Cardiac fibroblast (primary cell): ENCODE measurements at places on chromosomes 1 and 21.

DNA sequence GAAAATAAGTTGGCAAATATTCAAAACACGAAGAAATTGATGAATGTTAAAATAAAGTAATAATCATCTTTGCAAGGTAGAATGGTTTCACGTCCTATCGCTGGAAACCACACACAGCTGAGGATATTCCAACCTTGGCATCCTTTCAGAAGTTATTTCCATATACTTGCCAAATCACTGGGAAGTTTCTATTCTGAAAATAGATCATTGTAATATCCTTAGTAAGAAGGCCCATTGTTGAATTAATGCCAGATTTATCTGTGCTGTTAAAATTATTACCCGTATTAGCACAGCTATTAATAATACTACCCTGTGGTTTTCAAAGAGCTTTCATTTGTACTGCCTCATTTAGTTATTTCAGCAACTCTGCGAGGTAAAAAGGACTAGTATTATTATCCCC is 81.1 kb downstream of the OLFM3 start:
- no peak for DNase-seq

- peak; percentile 24 for DNase-seq
Observed at GRCh38 chr1:116001739-116002487, 25.6 kb downstream of the SLC22A15 start.

DNA sequence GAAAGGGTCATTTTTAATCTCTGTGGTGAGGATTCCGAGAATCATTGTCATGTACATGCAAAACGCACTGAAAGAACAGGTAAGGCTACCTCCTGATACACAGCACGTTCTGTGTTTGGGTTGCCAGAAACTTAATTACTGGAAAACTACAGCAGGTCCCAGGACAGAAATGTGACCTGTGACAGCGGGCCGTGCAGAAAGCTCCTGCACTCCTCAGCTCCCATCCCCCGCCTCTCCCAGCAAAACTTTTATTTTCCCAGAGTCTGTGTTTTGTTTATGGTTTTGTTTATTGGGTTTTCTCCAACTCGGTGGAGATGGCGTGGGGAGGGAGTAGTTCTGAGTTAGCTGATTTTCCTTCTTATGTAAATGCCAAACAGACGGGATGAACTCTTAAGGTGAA is 44.7 kb downstream of the SLC44A3 start:
- DNase-seq: no peak

GRCh38 chr1:182408435-182409075 is 8.1 kb upstream of the TEDDM1 start:
- no peak for DNase-seq

DNA sequence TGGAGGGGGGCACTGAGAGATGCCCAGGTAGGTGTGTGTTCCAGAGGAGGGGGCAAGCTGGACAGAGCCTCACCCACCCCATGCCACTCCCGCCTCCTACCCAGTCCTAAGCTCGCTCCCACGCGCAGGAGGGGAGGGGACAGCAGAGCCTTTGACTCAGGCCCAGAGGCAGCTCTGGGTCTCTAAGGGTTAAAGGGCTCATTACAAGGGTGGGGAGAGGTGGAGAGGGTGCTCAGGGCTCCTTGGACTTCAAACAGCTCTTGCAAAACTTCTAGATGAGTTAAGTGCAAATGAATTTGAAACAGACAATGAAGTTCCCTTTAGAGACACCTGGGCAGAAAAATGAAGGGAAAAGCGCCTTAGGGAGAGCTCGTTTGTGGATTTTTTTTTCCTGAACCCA is 104.2 kb upstream of the CASZ1 start:
- no peak for DNase-seq

DNA sequence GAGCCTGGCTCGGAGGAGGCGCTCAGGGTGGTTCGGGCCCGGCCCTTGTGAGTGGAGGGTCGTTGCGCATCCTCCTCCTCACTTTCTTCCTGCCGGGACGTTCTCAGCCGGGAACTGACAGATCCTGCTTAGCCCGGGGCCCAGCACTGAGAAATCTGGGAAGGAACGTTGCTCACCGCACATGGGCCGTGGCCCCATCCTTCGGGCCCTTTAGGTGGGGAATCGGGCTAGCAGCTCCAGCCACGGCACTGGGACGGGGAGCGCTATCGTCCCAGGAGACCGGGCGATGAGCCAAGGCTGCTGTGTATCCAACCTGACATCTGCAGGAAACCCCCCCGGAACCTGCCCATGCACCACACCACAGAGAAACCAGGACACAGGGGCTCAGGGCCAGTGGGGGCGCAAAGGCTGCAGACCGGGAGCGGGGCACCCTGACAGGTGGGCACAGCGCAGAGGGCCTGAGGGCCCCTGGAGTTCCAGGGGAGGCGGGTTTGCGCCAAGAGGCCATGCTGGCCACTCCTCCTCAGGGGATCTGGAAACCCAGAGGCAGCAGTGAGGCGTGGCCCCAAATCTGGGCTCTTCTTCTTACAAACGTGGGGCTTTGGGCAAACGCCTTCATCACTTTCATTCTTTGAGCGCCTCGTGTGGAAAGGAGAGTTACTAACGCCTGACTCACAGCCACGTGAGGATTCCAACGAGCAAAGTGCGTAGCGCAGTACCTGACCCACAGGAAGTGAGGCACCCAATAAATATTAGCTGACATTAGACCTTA is at the start of gene SH2D5:
Gene SH2D5 (minus strand): TSS at position 116 of the 772 bp plus-strand sequence. CDS start 4,659 bp downstream, outside the sequence.
- DNase-seq: peak; percentile 99

GRCh38 chr1:91894036-91894761 is 8.2 kb upstream of the TGFBR3 start:
- no peak for DNase-seq

GRCh38 chr1:59025201-59025600 is 241.4 kb upstream of the JUN start:
- DNase-seq: no peak

- no peak for DNase-seq
Observed at GRCh38 chr1:244230470-244230869, 179.4 kb downstream of the ZBTB18 start.

GRCh38 chr21:38825269-38825668 is 19.5 kb downstream of the ETS2 start:
- no peak for DNase-seq

GRCh38 chr1:246860401-246860800 is 71.3 kb downstream of the AHCTF1 start:
- DNase-seq: peak; percentile 33

DNA sequence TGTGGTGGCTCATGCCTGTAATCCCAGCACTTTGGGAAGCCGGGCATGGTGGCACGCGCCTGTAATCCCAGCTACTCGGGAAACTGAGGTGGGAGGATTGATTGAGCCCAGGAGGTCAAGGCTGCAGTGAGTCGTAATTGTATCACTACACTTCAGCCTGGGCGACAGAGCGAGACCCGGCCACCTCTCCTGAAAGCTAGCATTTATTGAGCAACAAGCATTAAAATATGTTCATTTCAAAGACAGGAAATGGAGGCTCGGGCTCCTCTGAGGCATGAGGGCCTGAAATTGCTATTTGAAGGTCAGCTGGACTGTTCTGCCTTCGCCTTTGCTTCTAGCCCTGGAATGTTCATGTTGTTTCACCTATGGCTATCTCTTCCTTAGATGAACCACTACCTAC is 34.5 kb downstream of the SPATA21 start:
- DNase-seq: peak; percentile 38

DNA sequence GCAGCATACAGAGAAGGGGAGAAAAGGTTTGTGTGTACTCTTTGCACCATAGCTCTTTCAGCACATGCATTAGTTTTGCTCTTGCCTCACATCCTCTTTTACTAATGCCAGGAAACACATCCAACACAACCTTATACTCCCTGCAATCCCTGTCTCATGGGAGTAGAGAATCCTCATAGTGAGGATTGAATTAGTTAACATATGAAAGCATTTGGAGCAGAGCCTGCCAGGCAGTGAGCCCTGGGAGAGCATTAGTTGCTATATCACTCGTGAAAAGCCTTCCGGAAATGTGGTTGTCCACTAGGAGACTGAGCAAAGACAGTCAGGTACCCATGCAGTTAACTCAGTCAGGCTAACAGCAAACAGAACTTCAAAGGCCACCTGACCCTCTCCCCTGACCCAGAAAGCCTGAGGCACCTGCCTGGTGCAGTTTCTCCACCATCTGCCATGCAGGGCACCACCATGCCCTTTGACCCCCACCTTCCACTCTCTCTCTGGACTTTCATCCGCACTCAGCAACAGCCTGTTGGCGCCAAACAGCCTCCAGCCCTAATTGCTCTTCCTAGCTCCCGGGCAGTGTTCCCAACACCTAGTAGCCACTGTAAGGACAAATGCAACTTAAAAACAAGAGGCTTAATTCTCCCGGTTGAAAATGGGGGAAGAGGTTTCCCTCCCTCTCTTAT is 14.9 kb upstream of the AGT start:
- DNase-seq: peak; percentile 15

DNA sequence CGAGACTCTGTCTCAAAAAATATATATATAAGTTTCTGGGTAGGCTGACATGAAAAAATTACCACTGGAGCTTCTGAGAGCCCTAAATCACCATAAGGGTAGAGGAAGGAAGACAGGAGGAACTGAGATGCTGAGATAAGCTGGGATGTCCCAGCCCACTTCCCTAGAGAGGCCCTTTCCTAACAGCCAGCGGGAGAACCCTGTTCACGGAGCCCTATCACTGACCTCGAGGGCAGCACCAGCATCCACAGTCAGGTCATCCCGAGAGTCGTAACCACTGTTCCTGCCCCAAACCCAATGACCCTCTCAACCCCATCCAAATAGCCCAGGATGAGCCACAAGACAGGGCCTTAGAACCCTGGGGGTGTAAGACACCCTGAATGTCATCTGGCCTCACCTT is 77.5 kb downstream of the CD34 start:
- DNase-seq: no peak

DNA sequence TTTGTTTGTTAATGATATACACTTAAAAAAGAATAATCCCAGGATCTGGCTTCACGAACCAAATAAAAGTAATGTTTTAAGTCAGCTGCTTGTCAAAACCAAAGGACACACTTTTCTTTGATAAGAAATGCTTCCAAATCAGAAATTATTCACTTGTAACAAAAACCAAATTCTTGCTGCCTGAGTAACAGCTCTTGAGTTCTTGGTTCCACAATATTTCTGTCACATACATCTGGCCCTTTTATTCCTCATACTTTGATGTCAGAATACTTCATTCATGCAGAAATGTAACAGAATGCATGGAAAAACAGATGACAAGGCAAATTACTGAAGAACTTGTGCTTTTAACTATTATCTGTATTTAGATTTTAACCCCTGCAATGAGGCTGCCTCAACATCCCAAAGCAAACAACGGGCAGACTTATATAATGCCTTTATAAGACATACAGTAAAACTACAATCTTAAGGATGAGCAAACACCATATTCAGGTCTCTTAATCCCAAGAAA is 1.5 kb downstream of the VAMP4 start:
- peak; percentile 31 for DNase-seq

- DNase-seq: peak; percentile 33
Observed at GRCh38 chr1:198934901-198935305, 296.1 kb downstream of the PTPRC start.

DNA sequence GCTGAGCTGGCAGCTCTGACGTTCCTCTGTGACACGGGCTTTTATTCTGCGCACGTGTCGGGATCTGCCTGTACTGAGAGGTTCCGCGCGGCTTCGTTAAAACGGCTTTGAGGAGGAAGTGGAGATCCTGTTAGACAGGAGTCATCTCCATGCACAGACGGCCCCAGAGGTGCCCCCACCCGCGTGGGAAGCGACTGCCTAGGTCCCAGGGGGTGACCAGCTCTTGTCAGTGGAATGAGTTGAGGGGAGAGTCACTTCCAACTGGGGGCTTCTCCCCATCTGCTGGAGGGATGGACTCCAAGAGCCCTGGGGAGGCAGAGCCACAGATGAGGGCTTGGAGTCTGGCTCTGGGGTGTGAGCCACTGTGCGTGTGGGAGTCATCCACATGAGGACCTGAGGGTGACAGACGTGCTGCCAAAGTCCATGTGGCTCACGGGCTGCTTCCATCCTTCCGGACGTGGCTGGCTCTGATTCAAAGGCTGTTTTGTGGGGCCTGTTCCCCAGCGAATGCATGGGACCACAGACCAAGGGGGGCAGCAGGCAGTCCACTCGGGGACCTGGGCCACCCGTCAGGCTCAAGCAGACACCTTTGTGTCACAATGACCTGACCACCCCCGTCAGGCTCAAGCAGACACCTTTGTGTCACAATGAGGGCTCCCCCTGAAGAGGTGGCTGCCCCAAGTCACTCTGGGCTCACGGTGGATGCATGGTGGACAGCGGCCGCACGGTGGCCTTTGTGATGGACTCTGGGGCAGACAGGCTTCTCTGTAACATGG is 26.8 kb downstream of the PTTG1IP start:
- DNase-seq: peak; percentile 56

DNA sequence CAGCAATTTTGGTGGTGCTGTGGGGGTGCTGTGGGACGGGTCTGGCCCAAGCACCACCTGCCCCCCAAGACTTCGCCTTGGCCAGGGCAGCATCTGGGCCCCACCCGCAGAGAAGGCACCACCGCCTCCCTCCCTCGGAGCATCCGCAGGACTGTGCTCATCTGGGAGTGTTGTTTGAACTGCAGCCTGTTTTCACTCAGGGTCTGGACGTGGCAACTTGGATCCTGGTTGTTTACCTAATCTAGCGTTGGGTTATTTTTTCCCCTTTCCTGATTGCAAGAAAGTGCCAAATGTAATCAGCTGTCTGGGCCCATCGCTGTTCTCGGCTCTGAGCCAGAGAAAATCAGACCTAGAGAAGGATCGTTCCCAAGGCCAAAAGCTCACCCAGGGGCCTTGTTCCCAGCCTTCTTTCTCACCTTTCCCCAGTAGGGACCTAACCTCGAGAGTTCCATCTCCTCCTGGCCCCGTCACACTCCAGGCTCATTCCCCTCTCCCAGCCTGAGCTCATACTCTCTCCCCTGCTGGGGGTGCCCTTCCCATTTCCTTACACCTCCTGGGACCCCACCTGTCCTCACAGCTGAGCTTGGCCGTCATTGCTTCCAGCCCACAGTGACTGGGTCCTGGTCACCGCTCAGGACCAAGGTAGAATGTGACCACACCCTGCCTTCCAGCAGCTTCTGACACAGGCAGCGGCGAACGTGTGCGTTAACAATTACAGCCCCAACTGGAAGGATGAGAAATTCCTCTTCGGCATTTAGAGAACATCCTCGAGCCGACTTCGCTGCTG is 72.0 kb upstream of the FAM20B start:
- DNase-seq: no peak

DNA sequence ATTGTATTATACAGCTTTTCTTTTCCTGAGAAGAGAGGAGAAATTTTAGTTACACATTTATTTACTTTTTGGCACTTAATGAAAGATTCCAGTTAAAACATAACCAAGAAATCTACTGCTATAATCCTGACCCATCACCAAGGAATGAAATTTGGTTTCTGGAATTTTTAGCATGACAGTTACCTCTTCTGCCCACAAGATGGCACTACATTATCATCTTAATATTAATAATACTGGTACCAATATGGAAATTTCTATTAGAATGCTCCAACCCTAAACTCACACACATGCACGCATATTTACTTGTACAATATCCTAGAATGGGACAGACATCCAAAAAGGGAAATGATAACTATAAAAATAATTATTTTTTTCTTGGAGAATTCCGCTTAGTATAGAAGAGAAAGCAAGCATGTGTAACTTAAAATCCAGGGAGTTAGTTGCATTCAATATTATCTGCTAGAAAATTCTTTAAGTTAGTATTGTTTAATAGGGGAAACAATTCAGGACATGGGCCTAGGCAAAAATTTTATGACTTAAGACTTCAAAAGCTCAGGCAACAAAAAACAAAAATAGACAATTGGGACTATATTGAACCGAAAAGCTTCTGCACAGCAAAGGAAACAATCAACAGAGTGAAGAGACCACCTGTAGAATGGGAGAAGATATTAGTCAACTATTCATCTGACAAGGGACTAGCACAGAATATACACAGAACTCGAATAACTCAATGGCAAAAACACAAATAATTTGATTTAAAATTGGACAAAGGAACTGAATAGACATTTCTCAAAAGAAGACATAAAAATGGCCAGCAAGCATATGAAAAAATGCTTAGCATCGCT is 37.4 kb downstream of the MAP3K21 start:
- DNase-seq: peak; percentile 41

GRCh38 chr1:84345220-84345619 is 43.7 kb downstream of the SAMD13 start:
- peak; percentile 46 for DNase-seq
